ENCODE measurements at places on chromosomes 2 and 18.
A peak's percentile ranks its signal among the peaks of the same experiment; 100 is the strongest.

DNA sequence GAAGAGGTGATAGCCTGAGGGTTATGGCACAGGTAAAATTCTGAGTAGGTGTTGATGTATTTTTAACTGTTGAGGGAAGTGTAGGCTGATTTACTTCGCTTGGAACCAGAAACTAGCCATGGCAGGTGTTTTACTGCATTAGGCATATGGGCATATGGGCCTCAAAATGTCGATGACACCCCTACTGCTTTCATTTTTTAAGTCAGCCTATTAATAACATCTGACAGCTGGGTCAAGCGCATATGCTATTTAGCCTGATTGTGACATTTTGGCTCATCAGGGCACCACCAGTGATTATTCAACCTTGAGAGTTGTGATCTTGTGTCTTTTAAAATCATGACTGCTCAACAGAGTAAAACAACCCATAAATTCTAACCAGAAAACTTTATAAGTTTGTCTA, 1396.9 kb upstream of the NXPH2 start:
- DNase-seq = no peak

DNA sequence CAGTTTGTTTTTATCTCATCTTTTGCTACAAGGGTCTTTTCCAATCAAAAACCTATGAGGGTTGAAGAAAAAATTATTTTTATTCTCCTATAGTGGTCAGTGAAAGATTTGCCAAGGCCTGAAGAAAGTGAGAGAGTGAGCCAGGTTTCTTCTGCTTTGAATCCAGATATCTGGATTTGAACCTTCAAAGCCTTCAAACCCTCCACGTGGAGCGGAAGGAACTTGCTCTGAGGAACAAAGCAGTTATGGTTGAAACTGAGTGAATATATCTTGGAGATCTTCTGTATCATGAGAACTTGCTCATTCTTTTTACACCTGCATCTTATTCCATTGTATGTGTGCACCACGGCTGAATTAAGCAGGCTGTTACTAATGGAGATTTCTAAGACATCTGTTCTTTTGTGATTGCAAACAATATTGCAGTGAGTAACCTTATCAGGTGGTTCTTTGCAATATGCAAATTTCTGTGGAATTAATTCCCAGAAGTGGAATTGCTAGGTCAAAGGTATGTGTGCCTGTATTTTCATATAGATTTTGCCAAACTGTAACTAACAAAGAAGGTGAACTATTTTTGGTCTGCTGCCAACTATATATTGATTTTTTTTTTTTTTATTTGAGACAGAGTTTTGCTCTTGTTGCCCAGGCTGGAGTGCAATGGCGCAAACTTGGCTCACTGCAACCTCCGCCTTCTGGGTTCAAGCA, 147.9 kb downstream of the B3GNT2 start:
- DNase-seq = peak; percentile 16

GRCh38 chr2:133252780-133253355, 315.4 kb downstream of the NCKAP5 start:
- no peak for DNase-seq

DNA sequence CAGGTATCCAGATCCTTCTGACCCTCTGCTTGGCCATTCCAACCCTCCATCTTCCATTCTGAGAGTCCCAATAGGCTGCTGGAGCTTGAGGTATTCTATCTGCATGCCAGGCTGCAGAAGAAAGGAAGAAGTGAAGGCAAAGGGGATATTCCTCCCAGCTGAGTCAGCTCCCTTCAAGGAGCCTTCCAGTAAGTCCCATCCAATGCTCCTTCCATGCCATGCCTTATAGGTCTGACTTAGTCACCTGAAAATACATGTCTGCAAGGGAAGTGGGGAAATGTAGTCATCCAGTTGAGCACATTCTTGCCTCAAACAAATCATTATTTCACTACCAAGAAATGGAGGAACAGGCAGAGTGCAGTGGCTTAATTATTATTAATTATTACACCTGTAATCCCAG, 464.6 kb downstream of the CNTNAP5 start:
- no peak for DNase-seq

DNA sequence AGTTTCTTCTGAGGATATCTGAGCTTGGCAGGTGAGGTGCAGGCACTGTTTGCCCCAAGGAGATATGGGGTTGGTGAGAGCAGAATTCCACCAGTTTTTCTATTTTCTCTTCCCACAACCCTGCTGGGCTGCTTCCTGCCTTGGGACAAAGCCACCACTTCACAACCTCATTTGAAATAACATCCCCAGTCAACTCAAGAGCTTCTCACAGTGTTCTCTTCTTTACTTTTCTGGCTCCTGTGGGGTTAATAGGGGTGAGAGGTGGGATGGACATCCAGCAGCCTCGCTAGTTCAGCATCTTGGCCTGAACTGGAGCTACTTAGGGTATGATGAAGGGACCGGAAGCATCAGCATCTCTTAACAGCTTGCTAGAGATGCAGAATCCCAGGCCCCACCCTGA, 106.3 kb downstream of the SLC4A3 start:
- DNase-seq = no peak

DNA sequence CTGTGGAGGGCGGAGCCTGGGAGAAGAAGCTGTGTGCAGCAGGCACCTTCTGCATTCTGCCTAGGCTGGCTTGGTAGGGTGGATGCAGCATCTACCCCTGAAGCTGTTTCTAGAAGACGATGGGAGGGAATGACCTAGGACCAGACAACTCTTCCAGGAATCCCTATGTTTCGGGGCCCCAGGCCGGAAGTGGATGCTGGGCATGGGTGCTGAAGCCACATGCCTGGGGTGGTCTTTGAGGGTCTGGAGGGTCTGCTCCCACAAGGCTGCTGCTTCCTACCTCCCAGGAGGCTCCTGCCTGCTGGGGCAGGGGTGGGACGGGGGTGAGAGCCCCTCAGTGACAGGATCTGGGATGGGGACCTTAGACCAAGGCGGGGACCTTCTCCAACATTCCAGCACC, 61.0 kb downstream of the CIB4 start:
- DNase-seq = no peak

GRCh38 chr2:58660046-58660445, 418.9 kb upstream of the FANCL start:
- no peak for DNase-seq

DNA sequence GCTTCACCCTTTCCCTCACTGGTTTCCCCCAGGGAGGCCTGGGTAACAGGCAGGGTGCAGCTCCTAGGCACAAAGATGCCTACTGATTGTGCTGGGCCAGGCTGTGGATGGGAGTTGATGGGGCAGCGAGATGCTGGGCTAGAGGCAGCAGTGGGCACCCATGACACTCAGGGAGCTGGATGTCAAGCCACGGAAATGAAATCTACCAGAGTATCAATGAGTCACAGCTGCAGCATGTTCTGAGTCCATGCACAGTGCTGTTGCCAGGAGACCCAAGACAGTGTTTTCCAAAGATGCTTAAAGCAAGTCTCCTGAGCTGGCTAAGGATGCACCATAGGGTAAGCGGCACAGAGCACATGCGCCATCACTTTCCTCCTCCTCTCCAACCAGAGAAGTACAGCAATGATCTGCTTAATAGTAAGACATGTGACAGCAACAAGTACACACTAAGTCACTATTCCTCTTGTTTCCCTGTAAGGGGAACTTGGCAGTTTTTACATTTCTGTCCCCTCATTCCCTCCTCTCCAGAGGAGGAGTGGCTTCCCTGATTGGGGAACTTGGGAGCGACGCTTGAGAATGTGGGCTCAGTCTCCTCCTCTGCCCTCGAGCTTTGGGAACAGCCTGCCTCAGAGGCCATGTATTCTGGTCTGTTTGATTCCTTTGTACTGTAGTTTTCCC, 57.2 kb downstream of the CDC42EP3 start:
- DNase-seq = no peak

- no peak for DNase-seq
Measured at GRCh38 chr18:7373441-7373840, 142.6 kb downstream of the LRRC30 start.

- no peak for DNase-seq
Measured at GRCh38 chr2:186183406-186183805, 302.7 kb upstream of the ZC3H15 start.

- no peak for DNase-seq
Measured at GRCh38 chr2:45668509-45668908, 17.0 kb downstream of the PRKCE start.

DNA sequence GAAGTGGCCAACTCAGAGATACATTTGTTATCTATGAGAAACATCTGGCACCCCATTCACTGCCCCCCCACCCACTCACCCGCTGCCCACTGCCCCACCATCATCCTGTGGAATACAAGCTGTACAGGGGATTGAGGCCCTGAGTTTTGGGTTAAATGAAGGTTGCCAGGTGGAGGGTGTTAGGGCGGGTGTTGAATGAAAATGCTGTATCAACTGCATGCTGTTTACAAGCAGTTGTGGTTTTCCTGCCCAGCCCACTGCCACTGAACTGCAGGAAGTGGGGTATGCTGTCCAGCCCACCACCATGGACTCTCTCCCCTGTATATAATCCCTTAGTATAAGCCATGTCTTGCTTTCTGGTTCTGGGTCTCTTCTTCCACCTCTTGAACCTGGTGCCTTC, 481.9 kb downstream of the METTL4 start:
- DNase-seq = no peak

DNA sequence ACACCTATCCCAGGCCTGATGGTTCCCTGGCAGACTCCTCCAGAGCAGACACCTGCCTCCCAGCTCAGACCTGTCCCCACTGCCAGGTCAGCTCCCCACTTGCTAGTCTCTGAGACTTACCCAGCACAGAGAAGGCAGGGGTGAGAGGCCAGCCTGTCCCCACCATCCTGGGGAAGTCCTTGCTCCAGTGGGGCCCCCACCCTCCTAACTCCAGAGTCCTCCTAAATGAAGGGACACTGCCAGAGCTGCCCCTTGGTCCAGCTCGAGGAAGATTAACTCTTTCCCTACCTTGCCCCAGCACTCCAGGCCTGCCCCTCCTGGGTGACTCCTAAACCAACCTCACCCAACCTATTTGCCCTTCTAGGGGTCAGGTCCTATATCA, 30.4 kb upstream of the TNS1 start:
- DNase-seq = no peak

GRCh38 chr2:108621087-108621559, 86.9 kb downstream of the LIMS1 start:
- DNase-seq = peak; percentile 81

GRCh38 chr2:113080134-113080533, 12.4 kb downstream of the IL1F10 start:
- DNase-seq = peak; percentile 15

DNA sequence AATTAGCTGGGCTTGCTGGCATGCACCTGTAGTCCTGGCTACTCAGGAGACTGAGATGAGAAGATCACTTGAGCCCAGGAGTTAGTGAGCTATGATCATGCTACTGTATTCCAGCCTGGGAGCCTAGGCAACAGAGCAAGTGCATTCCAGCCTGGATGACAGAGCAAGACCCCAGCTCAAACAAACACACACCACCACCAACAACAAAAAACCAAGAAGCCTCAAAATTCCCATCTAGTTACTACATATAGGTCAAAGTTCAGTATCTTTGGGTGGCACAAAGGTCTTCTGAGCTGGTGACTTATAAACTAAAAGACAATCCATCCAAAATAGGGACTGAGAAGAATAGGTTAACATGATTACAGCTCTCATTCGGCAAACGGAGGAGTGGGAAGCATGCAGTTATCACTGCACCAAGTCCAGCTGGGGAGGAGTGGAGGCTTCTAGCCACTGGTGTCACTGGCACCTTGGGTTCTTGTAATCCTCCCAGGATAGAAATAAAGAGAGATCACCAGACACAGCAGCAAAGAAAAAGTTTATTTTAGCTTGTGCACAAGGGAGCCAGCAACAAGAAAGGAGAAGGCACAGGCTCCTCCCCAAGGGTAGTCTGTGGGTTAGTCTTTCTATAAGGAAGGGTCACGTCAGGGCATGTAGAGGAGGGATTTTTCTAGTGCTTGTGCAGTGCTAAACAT, 57.4 kb downstream of the SH2D6 start:
- DNase-seq = no peak

- no peak for DNase-seq
Measured at GRCh38 chr2:138712212-138712979, 67.8 kb downstream of the NXPH2 start.

DNA sequence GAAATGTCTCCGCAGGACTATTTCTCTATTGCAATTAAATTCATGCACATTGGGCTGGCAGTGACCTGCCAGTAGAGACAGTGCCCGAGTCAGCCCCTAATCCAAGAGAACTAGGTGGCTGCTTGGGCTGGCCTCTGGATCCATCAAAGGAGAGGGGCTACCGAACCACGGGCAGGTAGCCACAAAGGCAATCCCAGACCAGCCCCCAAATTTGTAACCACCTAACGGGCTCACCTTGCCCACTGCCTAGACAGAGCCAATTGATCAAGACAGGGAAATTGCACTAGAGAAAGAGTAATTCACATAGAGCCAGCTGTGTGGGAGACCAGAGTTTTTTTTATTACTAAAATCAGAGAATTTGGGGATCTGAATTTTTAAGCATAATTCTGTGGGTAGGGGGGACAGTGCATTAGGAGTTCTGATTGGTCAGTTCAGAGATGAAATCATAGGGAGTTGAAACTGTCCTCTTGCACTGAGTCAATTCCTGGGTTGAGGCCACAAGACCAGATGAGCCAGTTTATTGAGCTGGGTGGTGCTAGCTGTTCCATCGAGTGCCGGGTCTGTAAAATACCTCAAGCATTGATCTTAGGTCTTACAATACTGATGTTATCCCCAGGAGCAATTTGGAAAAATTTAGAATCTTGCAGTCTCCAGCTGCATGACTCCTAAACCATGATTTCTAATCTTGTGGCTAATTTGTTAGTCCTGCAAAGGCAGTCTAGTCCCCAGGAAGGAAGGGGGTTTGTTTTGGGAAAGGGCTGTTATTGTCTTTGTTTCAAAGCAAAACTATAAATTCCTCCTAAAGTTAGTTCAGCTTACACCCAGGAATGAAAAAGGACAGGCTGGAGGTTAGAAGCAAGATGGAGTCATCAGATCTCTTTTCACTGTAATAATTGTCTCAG, 260.4 kb upstream of the SP5 start:
- no peak for DNase-seq

GRCh38 chr2:165560377-165560988, 91.0 kb downstream of the CSRNP3 start:
- DNase-seq = no peak

- peak; percentile 54 for DNase-seq
Measured at GRCh38 chr2:42072349-42073118, 24.7 kb downstream of the PKDCC start.
